ENCODE measurements at places on chromosomes 4 and X. TPM values are rescaled to one million over a fixed set of nuclear protein-coding genes. Genes with fewer than 3 reads are reported as not detected.

Gene ARHGAP24
- total RNA-seq = 52.5 TPM

Gene CLDN2
- not detected for total RNA-seq

Gene IL1RAPL2
- not detected for total RNA-seq

Gene RTL9
- total RNA-seq = 0.72 TPM

Gene EBP
- 45.6 TPM for total RNA-seq

Gene RIPPLY1
- not detected for total RNA-seq

Gene BEND2
- total RNA-seq = not detected

Gene G6PD
- total RNA-seq = 91.3 TPM

Gene ITIH6
- not detected for total RNA-seq

Gene CENPVL2
- total RNA-seq = not detected

Gene ELF4
- total RNA-seq = 25.0 TPM

Gene TBCK
- total RNA-seq = 68.8 TPM

Gene CCDC110
- total RNA-seq = 2.2 TPM

Gene BTK
- total RNA-seq = not detected

Gene PNCK
- 0.29 TPM for total RNA-seq

Gene P2RY10
- total RNA-seq = not detected

Gene GABRG1
- total RNA-seq = not detected

Gene AWAT2
- total RNA-seq = not detected

Gene DUSP21
- not detected for total RNA-seq

Gene ARHGAP6
- total RNA-seq = 5.0 TPM

Gene TECRL
- total RNA-seq = not detected

Gene NWD2
- total RNA-seq = not detected

Gene USP17L12
- not detected for total RNA-seq

Gene EDA2R
- 13.4 TPM for total RNA-seq

All from osteoblast (primary cell).